ENCODE measurements at places on chromosomes 3 and 15.

GRCh38 chr3:183370391-183370790 lies 58.0 kb downstream of the MCF2L2 start:
- DNase-seq = peak; percentile 97

DNA sequence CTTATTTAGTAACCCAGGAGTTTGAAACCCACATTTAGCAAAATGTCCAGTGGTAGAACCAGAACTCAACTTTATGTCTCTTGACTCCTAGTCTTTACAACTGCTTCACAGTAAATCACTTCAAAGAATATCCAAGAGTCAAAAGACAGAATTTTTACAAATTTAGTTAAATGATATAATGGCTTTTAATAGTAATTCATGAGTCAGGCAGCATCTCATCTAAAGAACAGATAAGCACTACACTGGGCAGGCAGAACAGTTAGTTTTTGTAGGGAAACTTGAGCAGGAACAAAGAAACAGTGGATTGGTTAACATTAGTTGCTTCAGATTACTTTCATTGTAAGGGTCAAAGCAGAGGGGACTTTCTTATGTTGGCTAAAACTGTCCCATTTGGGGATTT lies 120.2 kb downstream of the NEO1 start:
- DNase-seq = no peak

GRCh38 chr3:65575376-65575840 lies 463.3 kb downstream of the MAGI1 start:
- DNase-seq = peak; percentile 96

DNA sequence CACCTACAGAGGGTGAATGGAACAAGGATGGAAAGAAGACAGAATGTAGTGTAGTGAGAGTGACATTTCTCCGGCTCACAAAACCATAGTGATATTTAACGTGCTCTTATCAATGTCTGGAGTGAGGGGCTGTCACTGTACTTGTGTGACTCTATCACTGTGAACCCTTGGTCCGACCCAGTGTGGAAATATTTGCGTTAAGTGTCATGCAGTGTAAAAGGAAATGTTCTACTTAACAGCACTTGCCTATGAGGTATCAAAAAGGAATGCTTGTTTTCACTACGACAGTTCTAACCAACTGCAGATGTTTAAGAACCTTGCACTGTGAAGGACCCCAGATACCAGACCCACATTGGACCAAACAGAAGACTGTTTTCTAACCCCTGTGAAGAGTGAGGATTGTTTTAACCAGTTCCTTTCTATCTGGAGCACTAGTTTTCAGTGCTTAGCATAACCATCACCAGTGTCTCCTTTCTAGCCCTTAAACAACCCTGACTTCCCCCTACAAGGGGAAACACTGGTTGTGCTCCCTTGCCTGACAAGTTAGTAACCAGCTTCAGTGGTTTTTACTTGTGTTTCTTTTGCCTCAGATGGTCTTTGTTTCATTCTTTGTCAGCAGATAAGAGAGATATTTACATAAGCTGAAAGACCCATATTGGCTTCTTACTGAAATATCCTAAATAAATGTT lies 144.7 kb upstream of the ABHD17C start:
- DNase-seq = peak; percentile 85

DNA sequence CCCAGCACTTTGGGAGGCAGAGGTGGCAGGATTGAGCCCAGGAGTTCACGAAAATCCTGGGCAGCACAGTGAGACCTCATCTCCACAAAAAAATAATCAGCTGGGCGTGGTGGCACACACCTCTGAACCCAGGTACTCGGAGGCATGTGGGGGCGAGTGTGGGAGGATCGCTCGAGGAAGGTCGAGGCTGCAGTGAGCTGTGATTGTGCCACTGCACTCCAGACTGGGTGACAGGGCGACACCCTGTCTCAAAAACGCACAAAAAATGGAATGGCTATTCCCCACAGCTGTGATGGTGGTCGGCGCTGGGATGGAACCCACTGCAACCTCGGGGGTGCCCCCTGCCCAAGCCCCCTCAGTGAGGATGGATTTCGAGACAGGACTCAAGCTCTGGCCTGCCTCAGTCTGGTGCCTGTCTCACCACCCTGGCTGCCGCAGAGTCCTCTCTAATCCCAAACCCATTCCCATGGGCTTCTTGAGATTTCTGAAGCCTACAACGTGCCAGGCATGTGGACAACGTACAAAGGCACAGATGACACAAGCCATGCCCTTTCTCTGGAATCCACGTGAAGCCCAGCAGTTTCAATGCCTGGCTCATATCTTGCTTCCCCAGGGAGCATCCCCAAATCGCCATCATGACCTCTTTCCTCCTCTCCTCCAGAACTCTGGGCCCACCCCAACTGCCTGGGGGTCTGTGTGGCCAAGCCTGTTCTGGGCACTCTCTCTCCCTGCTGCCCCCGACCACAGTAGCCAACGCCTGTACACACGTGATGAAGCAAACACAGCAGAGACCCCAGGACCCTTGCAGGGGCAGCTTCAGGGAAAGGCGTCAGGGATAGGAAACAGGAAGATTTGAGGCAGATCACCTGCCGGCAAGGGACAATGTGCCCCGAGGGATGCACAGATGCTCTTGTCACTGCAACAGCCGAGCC lies 32.4 kb downstream of the ADAMTS17 start:
- DNase-seq = no peak

GRCh38 chr15:62107571-62108121 lies 40.9 kb downstream of the C2CD4A start:
- DNase-seq = peak; percentile 39

DNA sequence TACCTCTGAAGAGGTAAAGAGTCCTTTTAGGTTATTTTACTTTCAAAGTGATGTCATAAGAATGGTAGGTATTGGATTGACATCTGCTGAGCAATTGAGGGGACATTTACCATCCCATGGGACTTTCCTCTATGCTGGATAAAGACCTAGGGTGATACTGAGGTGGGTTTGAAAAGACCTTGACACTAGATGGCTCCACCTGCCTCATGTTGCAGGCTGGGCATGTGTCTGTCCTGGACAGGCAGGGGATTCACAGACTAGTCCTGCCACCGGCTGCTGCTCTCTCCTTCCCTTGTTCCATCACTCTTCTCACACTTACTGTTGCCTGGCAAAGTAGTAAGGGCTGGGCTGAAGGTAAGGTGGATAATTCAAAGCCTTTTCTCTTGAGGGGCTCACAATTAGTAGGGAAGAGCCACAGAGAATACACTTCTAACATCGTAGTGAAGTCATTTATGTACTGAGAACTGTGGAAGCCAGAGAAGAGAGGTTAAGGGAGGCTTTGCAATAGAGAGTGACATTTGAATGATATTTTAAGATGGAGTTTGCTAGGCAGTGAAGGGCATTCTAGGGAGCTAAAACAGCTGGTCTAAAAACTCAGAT lies 27.7 kb downstream of the TRAK1 start:
- DNase-seq = peak; percentile 30

All from fibroblast of lung (primary cell).